ENCODE measurements at places on chromosomes 1 and 21.

DNA sequence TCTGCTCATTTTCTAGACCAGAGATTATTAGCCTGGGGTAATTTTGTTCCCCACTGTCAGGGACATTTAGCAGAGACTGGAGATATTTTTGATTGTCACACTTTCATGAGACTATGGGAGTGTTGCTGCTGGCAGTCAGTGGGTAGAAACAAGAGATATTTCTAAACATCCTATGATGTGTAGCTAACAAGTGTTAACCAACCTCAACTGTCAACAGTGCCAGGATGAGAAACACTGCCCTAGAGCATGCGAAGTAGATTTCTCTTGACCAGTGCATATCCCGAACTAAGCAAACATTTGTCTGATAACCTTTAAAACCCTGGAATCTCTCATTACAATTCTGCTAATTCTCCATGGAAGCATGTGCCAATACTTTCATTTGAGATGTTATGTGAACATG, 607.4 kb upstream of the TMPRSS15 start:
- no peak for DNase-seq

GRCh38 chr1:53878492-53879105, 11.0 kb downstream of the YIPF1 start:
- DNase-seq = peak; percentile 68

- no peak for DNase-seq
Measured at GRCh38 chr1:204958317-204959307, 84.4 kb upstream of the CNTN2 start.

- peak; percentile 29 for DNase-seq
Measured at GRCh38 chr1:202192770-202193613, 607 bp upstream of the LGR6 start.

- DNase-seq = peak; percentile 95
Measured at GRCh38 chr21:29181799-29182470, 51.5 kb downstream of the MAP3K7CL start.

GRCh38 chr1:219664310-219665029, 51.6 kb upstream of the ZC3H11B start:
- DNase-seq = no peak

Measured in iris pigment epithelial cell (primary cell).